Aorta (tissue), 5 donors: ENCODE measurements at places on chromosomes 16 and 17. TPM values are rescaled to one million over a fixed set of nuclear protein-coding genes. Genes with fewer than 3 reads are reported as not detected.

DNA sequence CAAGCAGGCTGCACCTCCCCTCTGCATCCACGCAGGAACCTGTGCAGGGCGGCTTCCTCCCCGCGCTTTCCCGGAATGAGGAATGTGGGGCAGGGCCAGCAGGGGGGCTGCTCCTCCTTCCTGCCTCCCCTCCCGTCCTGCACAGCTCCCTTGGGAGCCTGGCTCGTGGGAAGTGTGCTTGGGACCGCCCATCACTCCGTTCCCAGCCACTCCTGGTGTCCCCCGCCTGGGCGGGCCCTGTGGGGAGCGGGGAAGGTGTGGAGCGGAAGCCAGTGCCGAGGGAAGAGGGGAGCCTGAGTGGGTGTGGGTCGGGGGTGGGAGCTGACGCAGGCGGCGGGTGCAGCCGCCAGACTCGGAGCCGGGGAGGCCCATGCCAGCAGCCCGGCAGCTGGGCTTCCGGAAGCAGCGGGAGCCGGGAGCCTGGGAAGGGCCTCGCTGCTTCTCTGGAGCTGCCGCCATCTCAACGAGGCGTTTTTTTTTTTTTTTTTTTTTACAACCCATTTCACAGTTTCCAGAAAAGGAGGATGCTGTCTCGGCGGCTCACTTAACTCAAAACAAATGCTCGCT, 24.1 kb downstream of the BAHCC1 start:
- H3K36me3 ChIP-seq, result no peaks in the 10 kb centered on the region
- no peaks in the 10 kb centered on the region for H3K4me1 ChIP-seq
- H3K4me3 ChIP-seq, result no peak overlapping the region
- peak; percentile 98 for DNase-seq
- no peaks in the 10 kb centered on the region for H3K27me3 ChIP-seq
- H3K27ac ChIP-seq, result peak overlapping the region; percentile 96

Gene ZNF385C
- total RNA-seq, result not detected

Gene CCL23
- total RNA-seq, result 8.6 TPM

GRCh38 chr17:79536212-79536840, 74.5 kb downstream of the RBFOX3 start:
- H3K4me3 ChIP-seq, result no peak overlapping the region
- H3K27ac ChIP-seq, result no peak overlapping the region
- no peaks in the 10 kb centered on the region for H3K36me3 ChIP-seq
- H3K27me3 ChIP-seq, result no peaks in the 10 kb centered on the region
- H3K4me1 ChIP-seq, result no peaks in the 10 kb centered on the region
- DNase-seq, result peak; percentile 35

- no peaks in the 10 kb centered on the region for H3K4me1 ChIP-seq
- no peaks in the 10 kb centered on the region for H3K36me3 ChIP-seq
- no peak for DNase-seq
- H3K27me3 ChIP-seq, result no peaks in the 10 kb centered on the region
- no peak overlapping the region for H3K27ac ChIP-seq
- H3K4me3 ChIP-seq, result no peak overlapping the region
Measured at GRCh38 chr16:4685292-4685691, 8.1 kb upstream of the NUDT16L1 start.

- H3K27me3 ChIP-seq, result no peaks in the 10 kb centered on the region
- no peak for DNase-seq
- H3K4me1 ChIP-seq, result no peaks in the 10 kb centered on the region
- H3K36me3 ChIP-seq, result no peaks in the 10 kb centered on the region
- peak overlapping the region; percentile 65 for H3K4me3 ChIP-seq
Measured at GRCh38 chr16:1706386-1707192, 594 bp downstream of the MAPK8IP3 start.
